ENCODE measurements at places on chromosomes 6 and 20. TPM values are rescaled to one million over a fixed set of nuclear protein-coding genes. Genes with fewer than 3 reads are reported as not detected.

Gene CCDC28A
- 4.7 TPM for total RNA-seq

Gene CCR6
- total RNA-seq, result not detected

Gene CST4
- total RNA-seq, result not detected

Gene MOG
- total RNA-seq, result not detected

Gene IL20RA
- not detected for total RNA-seq

Gene MUC22
- not detected for total RNA-seq

Gene RNF217
- total RNA-seq, result 37.7 TPM

Gene TP53TG5
- not detected for total RNA-seq

Gene REM1
- not detected for total RNA-seq

Gene NOX3
- not detected for total RNA-seq

Gene SPINT4
- total RNA-seq, result not detected

Gene WFDC10B
- not detected for total RNA-seq

Gene PRSS35
- total RNA-seq, result 0.10 TPM

- H3K4me1 ChIP-seq, result no peaks in the 10 kb centered on the region
- H3K27ac ChIP-seq, result no peak overlapping the region
- H3K4me3 ChIP-seq, result no peak overlapping the region
- H3K36me3 ChIP-seq, result no peaks in the 10 kb centered on the region
- no peaks in the 10 kb centered on the region for H3K27me3 ChIP-seq
Measured at GRCh38 chr6:36414481-36414880, 27.0 kb upstream of the ETV7 start.

DNA sequence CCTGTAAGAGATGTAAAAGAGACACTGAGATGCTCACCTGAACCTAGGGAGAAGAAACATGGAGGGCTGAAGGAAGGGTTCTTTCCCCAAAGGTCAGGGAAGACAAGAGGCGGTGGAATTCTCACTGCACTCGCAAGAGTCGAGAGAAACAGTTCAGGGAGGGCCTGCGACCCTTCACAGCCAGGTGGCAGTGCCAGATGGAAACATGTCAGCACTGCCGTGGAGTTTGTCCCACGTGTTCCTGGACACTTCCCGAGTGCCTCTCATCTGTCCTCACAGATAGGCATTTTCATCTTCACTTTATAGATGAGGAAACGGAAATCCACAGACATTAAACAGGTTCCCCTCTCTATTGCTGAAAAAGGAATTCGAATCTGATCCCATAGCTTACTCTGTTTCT is 70.4 kb upstream of the SYNJ2 start:
- no peaks in the 10 kb centered on the region for H3K27me3 ChIP-seq
- DNase-seq, result no peak
- H3K4me1 ChIP-seq, result no peaks in the 10 kb centered on the region

GRCh38 chr20:16260911-16261310 is 312.3 kb downstream of the KIF16B start:
- no peaks in the 10 kb centered on the region for H3K36me3 ChIP-seq
- no peak overlapping the region for H3K27ac ChIP-seq
- DNase-seq, result no peak
- H3K27me3 ChIP-seq, result no peaks in the 10 kb centered on the region
- H3K4me3 ChIP-seq, result no peak overlapping the region
- H3K4me1 ChIP-seq, result no peaks in the 10 kb centered on the region

DNA sequence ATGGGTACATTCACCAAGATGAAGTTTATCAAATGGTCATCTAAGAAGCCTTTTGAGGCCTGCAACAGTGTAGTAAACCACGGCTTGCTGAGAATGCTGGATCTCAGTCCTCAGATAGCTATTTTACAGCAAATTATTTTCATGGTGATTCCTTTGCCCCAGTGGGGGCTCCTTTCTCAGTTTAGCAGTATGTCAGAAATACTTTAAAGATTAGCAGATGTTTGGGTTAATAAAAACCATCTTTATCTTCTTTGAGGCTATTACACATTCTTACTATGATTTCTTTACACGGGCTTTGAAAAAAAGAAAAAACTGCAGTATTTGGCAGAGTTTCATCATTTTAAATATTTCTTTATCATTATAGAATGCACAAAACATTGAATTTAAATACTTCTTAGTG is 10.7 kb downstream of the MYLIP start:
- DNase-seq, result no peak
- H3K27me3 ChIP-seq, result no peaks in the 10 kb centered on the region
- H3K4me1 ChIP-seq, result peaks cover 27% of the 10 kb centered on the region
- H3K36me3 ChIP-seq, result peaks cover 18% of the 10 kb centered on the region
- H3K27ac ChIP-seq, result no peak overlapping the region

DNA sequence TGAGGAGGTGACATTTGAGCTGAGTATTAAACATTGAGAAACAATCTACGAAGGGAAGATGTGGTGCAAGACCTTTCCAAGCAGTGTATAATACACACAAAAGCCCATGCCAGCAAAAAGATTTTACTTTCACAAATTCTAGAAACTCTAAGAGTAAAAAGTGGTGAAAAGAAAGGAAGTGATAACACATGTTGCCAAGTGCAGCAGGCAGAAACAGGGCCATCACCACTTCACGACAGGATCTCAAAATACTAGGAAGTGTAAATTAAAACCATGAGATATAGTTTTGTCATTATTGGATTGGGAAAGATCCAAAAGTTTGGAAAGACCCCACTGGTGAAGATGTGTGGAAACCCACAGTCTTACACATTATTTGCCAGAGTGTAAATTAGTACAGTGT is 1.7 kb upstream of the ENTPD6 start:
- DNase-seq, result no peak
- H3K27me3 ChIP-seq, result no peaks in the 10 kb centered on the region
- peaks cover 28% of the 10 kb centered on the region for H3K4me1 ChIP-seq
- no peak overlapping the region for H3K27ac ChIP-seq

- DNase-seq, result no peak
- H3K27me3 ChIP-seq, result no peaks in the 10 kb centered on the region
- no peak overlapping the region for H3K4me3 ChIP-seq
Measured at GRCh38 chr6:41111017-41111416, 38.2 kb downstream of the NFYA start.

DNA sequence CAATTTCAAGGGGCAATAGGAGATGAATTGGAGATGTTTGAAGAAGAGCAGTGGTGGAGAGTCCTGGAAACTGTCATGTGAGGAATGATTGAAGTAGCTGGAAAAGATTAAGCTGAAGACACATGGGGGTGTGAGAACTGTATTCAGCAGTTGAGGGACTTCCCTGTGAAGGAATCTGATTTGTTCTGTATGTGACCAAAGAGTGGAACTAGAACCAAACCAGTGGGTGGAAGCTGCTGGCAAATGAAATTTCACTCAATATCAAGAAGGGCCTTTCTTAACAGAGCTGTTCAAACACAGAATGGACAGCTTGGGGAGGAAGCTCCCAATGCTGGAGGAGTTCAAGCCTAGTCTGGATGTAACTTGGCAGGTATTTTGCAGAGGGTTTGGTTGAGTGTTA is 21.3 kb downstream of the SEC23B start:
- no peak overlapping the region for H3K27ac ChIP-seq
- no peak for DNase-seq
- H3K36me3 ChIP-seq, result peaks cover 49% of the 10 kb centered on the region
- no peaks in the 10 kb centered on the region for H3K4me1 ChIP-seq
- no peaks in the 10 kb centered on the region for H3K27me3 ChIP-seq
- H3K4me3 ChIP-seq, result no peak overlapping the region

DNA sequence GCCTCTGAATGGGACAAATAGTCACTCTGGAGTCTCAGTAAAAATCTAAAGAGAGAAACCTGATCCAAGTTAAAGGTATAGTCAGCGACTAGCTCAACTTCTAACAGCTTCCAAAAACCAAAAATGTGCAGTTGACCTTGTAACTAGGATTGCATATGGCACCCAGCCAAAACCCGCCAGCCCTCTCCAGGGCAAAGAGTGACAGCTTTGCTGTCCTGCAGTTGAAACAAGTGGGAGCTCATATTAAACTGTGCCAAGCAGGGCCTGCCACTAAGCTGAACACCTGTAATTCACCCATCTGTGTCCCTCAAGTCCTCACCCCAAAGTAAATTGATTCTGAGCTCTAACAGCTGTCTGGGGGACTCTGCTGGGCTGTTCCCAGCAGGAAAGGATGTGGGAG is 695.3 kb downstream of the MAFB start:
- H3K27ac ChIP-seq, result no peak overlapping the region
- H3K4me3 ChIP-seq, result no peak overlapping the region
- no peaks in the 10 kb centered on the region for H3K4me1 ChIP-seq
- no peak for DNase-seq

- H3K4me1 ChIP-seq, result no peaks in the 10 kb centered on the region
- no peak overlapping the region for H3K4me3 ChIP-seq
- no peaks in the 10 kb centered on the region for H3K36me3 ChIP-seq
- DNase-seq, result no peak
Measured at GRCh38 chr6:156600678-156601077, 176.5 kb upstream of the ARID1B start.

- H3K4me1 ChIP-seq, result no peaks in the 10 kb centered on the region
- H3K36me3 ChIP-seq, result no peaks in the 10 kb centered on the region
- no peak overlapping the region for H3K27ac ChIP-seq
- no peak overlapping the region for H3K4me3 ChIP-seq
Measured at GRCh38 chr6:139338795-139339194, 35.7 kb downstream of the CITED2 start.

- no peak overlapping the region for H3K4me3 ChIP-seq
- H3K27ac ChIP-seq, result no peak overlapping the region
- H3K27me3 ChIP-seq, result no peaks in the 10 kb centered on the region
- peaks cover 4% of the 10 kb centered on the region for H3K4me1 ChIP-seq
Measured at GRCh38 chr6:82396964-82397751, 33.5 kb downstream of the TPBG start.

DNA sequence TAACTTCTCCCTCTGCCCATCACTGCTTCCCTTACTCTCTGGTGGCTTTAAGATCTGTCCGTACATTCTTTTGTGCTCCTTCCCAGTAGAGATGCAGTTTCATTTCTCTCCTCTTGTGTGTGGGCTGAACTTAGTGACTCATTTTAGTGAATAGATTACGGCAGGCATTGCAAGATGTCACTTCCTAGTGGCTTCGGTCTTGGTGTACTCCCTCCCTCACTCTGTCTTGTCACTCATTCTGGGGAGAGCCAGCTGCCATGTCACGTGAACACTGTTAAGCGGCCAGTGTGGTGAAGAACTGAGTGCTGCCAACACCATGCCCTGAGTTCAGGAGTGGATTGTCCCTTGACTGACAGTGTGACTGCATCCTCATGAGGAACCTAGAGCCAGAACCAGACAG is 115.9 kb downstream of the OTOR start:
- H3K27ac ChIP-seq, result no peak overlapping the region
- no peak overlapping the region for H3K4me3 ChIP-seq
- no peaks in the 10 kb centered on the region for H3K36me3 ChIP-seq
- no peak for DNase-seq

- H3K36me3 ChIP-seq, result no peaks in the 10 kb centered on the region
- no peaks in the 10 kb centered on the region for H3K27me3 ChIP-seq
- no peak for DNase-seq
- no peak overlapping the region for H3K4me3 ChIP-seq
- no peak overlapping the region for H3K27ac ChIP-seq
Measured at GRCh38 chr6:51112731-51113130, 294.1 kb downstream of the TFAP2B start.

GRCh38 chr6:71649915-71650314 is 236.4 kb upstream of the RIMS1 start:
- no peaks in the 10 kb centered on the region for H3K36me3 ChIP-seq
- H3K27me3 ChIP-seq, result peaks cover 6% of the 10 kb centered on the region
- H3K27ac ChIP-seq, result no peak overlapping the region
- DNase-seq, result no peak
- H3K4me3 ChIP-seq, result no peak overlapping the region
- H3K4me1 ChIP-seq, result no peaks in the 10 kb centered on the region

- no peaks in the 10 kb centered on the region for H3K27me3 ChIP-seq
- H3K4me1 ChIP-seq, result no peaks in the 10 kb centered on the region
- no peak overlapping the region for H3K4me3 ChIP-seq
- no peak for DNase-seq
- no peak overlapping the region for H3K27ac ChIP-seq
- H3K36me3 ChIP-seq, result no peaks in the 10 kb centered on the region
Measured at GRCh38 chr6:35425284-35425683, 26.9 kb upstream of the FANCE start.

DNA sequence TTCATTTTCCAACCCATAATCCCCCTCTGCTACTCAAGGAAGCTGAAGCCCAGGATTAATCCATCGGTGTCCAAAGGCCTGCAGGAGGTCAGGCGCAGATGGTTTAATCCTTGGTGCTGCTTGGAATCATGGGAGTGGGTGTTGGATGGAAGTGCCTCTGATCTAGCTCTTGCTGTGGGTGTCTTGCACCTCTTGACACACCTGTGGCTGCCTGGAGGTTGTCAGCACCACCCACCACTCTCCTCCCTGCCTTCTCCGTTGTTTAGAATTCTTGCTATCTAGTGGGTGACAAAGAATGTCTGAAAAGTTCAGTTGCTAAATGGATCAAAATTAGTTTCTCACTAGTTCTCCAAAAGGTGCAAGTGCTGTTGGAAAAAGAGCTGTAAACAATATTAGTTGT is 1074.4 kb upstream of the FLRT3 start:
- no peak for DNase-seq
- no peaks in the 10 kb centered on the region for H3K36me3 ChIP-seq
- H3K4me3 ChIP-seq, result no peak overlapping the region
- H3K27ac ChIP-seq, result no peak overlapping the region

GRCh38 chr6:99619409-99619762 is 12.8 kb downstream of the PRDM13 start:
- no peak overlapping the region for H3K4me3 ChIP-seq
- DNase-seq, result no peak
- peaks cover 44% of the 10 kb centered on the region for H3K27me3 ChIP-seq
- no peaks in the 10 kb centered on the region for H3K4me1 ChIP-seq

DNA sequence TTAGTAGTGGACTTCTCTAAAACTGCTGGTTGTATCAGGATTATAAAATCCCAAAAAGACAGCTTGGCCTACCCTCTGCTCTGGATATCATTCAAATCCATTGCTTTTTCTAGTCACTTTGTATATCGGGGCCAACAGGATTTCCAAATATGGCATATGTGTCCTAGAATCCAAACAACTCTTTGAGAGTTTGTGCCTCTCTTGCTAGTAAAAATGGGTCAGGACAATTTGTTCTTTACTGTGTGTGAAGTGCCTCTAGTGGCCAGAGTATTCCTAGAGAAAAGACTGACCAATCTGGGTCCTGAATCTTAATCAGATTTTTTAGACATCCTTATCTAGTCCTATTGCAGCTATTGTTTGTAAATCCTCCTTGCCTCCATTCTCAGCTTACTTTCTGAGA is 33.5 kb upstream of the MANEA start:
- DNase-seq, result no peak
- no peak overlapping the region for H3K4me3 ChIP-seq

- no peak overlapping the region for H3K4me3 ChIP-seq
- DNase-seq, result no peak
- no peak overlapping the region for H3K27ac ChIP-seq
- H3K27me3 ChIP-seq, result no peaks in the 10 kb centered on the region
- H3K4me1 ChIP-seq, result no peaks in the 10 kb centered on the region
- no peaks in the 10 kb centered on the region for H3K36me3 ChIP-seq
Measured at GRCh38 chr6:38445336-38445735, 194.4 kb downstream of the BTBD9 start.

- H3K4me3 ChIP-seq, result no peak overlapping the region
- DNase-seq, result peak; percentile 48
- H3K36me3 ChIP-seq, result no peaks in the 10 kb centered on the region
Measured at GRCh38 chr6:63804381-63804956, 168.9 kb downstream of the PHF3 start.
